Choroid plexus epithelial cell (primary cell): ENCODE measurements at places on chromosomes 1 and 21.

DNA sequence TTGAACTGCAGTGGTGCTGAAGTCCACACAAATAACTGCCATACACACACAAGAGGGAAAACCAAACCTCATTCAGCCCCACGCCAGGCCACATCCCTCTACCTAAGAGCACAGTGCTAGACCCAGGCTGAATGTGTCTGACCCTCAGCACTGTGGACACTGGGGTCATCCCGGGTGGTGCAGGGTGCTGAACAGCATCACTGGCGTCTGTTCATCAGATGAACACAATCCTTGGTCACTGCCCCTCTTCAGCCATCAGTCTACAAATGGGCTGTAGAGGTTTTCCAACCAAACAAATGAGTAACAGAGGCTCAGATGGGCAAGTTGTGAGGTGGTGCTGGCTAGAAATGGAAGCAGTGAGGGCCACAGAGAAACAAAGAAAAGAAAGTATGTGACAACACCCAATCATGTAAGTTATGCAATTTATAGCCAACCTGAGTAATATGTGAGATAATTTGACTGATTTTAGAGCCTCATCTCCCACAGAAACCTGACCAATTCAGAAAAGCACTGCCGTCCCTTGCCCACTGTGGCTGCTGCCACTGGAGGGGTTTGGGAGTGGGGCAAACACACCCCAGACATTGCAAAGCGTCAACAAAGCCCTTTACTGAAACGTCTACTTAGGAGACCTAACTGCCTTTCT lies 27.9 kb downstream of the GNB1 start:
- DNase-seq = no peak

- no peak for DNase-seq
These were observed 107.4 kb downstream of the LYST start for GRCh38 chr1:235759336-235759735.

GRCh38 chr1:47792779-47793178 lies 204.4 kb downstream of the TRABD2B start:
- DNase-seq = no peak

GRCh38 chr1:16218014-16218673 lies 5.7 kb upstream of the ARHGEF19 start:
- DNase-seq = no peak

DNA sequence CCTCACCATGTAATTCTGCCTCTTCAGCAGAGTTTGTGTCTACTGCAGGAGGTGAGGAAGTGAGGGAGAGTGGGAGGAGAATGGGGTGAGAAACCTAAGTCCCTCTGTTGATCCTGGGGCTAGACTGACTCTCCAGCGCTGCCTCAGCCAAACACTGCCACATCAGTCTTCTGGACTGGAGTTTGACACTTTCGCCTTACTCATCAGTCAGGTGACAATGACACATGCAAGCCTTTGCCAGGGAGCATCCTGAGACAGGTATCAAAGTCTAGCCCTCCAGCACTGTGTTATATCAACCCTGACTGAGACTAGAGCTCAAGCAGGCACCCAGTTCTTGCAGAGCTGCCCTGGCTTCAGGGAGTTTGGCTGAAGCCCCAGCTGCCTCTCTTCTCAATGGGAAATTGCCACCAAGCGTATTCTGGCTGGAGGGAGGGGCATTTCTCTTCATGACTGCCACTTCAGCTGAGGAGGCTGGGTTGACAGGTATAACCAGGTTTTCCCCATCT lies 33.3 kb upstream of the SUCO start:
- DNase-seq = no peak

DNA sequence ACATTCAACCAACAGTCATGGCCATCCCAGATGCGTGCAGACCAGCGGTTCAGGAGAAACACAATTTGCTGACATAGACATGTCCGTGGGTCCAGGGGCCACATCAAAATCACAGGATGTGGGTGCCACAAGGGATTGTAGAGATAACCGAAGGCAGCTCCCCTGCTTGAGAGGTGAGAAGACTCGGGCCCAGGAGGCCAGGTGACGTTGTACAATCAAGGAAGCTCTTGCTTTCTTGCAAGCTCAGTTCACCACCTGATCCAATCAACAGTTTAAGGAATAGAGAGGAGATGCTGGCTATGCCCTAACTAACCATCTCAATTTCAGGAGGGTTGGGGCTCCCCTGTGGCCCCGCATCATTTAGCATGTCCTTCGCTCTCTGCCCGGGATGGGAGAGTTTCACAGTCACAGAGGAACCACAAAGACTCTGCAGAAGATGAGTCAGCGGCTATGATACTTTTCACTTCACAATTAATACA lies 19.5 kb downstream of the UBASH3A start:
- DNase-seq = no peak
